Right lobe of liver (tissue), 6 donors: ENCODE measurements at places on chromosomes 2 and 18.

DNA sequence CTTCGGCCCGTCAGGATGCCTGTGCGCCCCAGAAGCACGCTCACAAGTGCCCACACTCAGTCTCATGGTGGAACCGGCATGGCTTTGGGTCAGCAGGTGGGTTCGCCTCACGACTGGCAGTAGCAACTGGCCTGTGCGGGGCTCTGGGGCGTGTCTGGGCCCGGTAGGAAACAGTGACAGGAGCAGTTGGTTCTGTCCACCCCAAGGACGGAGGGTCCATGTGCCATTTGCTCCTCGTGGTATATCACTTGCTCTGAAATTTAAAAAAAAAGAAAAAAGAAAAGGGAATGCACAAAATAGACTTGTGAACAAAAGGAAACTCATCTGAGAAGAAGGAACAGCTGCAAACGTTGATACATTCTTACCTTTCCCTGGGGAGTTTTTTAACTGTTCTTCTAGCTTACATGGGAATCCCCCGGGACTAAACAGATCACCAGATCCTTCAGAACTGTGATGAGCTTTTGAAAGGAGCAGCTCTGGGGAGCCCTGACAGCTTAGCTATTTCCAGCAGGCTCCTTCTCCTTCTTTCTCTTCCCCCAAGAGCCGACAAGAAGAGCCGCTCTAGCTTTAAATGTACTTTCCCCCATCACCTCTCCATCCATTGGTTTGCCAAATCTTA is 42.8 kb downstream of the TRAPPC12 start:
- no peak for DNase-seq

DNA sequence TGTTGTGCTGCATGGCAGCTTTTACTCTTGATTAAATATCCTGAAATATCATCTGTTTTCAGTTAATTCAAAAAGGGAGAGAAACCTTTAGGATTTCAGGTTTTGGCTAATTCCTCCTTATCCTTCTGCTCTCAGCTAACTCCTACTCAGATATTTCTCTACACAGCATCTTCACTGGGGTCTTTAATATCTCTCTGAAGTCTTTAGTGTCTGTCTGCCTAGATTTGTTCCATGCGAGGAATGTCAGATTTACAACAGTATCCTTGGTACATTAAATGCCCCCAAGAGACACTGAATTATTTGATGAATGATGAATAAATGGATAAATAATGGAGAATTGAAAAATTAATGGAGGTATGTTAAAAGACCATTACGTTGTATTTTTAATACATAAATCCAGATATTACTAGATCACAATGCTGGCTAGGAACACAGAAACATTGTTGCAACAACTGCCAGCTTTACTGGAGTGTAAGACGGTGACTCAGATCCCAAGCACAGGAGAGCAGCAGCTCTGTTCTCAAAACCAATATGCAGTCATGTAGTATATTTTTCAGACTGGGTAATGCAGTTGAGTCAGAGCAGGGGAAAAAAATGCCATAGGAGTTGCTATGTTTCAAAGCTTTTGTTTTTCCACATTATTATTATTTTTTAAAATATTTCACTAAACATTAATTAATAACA is 388.0 kb upstream of the SYT4 start:
- DNase-seq = no peak

GRCh38 chr18:36186461-36187192 is 670 bp upstream of the MOCOS start:
- DNase-seq = peak; percentile 65

GRCh38 chr18:37252854-37253393 is 312.7 kb downstream of the CELF4 start:
- no peak for DNase-seq

DNA sequence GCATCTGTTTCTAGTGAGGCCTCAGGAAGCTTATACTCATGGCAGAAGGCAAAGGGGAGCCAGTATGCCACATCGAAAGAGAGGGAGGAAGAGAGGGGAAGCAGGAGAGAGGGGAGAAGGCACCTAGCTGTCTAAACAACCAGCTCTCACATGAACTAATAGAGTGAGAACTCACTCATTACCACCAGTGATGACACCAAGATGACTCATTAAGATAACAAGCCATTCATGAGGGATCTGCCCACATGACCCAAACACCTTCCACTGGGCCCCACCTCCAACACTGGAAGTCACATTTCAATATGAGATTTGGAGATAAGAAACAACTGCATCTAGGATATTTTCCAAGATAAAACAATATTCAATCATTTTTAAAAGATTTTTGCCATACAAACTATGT is 753.9 kb upstream of the ZEB2 start:
- no peak for DNase-seq
